Pulmonary artery endothelial cell (primary cell): ENCODE measurements at places on chromosomes 3 and 15.
A peak's percentile ranks its signal among the peaks of the same experiment; 100 is the strongest.

GRCh38 chr15:99592145-99592791, 26.5 kb downstream of the MEF2A start:
- no peak for DNase-seq

- DNase-seq = peak; percentile 67
Measured at GRCh38 chr15:85689729-85690128, 105.0 kb downstream of the KLHL25 start.

DNA sequence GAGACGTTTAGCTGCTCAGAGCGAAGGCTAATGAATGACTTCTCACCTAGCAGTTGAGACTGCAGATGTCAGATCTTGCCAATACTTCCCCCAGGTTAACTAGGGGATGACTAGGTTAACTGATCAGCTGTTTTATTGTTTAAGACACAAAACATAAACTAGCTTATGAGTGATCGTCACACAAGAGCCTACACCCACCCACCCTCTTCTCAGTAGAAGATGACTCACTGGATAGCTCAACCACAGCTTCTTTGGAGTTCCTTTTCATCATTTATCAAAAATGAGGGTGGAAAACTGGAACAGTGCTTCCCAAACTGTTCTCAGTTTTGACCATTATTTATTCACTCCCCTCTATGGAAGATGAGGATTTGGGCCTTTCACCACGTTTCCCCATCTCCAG, 25.2 kb downstream of the GASK1A start:
- no peak for DNase-seq

- no peak for DNase-seq
Measured at GRCh38 chr3:183178833-183179549, 16.5 kb upstream of the LAMP3 start.

- no peak for DNase-seq
Measured at GRCh38 chr3:139289860-139290524, 53.8 kb upstream of the MRPS22 start.

DNA sequence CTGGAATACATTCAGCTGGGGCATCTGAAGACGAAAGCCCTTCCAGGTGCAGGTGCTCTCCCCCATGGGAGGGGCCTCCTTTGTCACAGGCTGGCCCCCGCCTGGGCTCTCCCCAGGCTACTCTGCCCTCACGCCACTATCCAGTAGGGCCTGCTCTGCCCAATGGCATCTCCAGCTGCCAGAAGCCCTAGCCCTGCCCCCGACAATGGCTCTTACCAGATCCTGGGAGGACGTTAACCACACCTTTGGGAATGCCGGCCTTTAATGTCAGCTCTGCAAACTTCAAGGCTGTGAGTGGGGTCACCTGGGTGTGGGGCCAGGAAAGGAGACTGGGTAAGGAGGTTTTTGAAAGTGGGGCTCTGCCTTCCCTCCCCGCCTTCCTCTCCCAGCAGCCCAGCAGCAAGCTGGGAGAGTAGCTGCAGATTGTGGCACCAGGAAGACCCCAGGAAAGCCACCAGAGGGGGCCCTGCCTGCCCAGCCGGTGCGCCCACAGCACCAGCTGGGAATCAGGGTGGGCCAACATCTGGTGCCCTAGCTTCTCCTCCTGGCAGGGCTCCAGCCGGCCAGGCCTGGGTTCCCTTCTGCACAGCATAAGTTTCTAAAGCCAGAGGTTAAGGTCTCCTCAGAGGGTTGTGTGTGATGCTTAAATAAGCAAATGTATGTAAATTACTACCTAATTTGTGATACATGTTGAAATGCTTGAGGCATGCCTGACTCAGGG, 40.4 kb upstream of the SLC41A3 start:
- DNase-seq = no peak

GRCh38 chr3:160196511-160197104, 28.6 kb upstream of the C3orf80 start:
- no peak for DNase-seq

DNA sequence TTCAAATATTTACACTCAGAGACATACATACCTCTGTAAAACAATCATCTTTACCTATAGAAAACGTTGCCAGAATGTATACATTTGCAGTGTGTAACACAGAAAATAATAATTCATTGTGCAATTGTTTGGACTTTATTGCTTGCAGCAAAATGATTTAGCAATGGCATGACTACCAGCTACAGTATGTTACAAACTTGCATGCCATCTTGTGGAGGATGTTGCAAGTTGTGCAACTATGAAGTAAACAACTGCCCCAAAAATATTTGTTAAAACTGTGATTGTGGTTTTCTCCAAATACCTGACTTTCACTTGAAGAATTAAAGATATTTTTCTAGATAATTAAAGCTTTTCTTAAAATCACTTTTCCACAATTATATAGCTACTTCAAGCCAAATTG, 27.1 kb upstream of the C3orf49 start:
- DNase-seq = no peak
